CD4-positive, alpha-beta T cell (primary cell): ENCODE measurements at places on chromosomes 4 and X. TPM values are rescaled to one million over a fixed set of nuclear protein-coding genes. Genes with fewer than 3 reads are reported as not detected.

Gene GRPR
- total RNA-seq = 0.20 TPM

Gene FRG2
- total RNA-seq = not detected

Gene MAGED4B
- 1.3 TPM for total RNA-seq

Gene KCNE5
- total RNA-seq = not detected

Gene FAM120C
- total RNA-seq = 12.3 TPM
